ENCODE measurements at places on chromosomes 6 and 20.
A peak's percentile ranks its signal among the peaks of the same experiment; 100 is the strongest.

- DNase-seq: no peak
Measured at GRCh38 chr6:41200296-41200900, 551 bp downstream of the TREML2 start.

DNA sequence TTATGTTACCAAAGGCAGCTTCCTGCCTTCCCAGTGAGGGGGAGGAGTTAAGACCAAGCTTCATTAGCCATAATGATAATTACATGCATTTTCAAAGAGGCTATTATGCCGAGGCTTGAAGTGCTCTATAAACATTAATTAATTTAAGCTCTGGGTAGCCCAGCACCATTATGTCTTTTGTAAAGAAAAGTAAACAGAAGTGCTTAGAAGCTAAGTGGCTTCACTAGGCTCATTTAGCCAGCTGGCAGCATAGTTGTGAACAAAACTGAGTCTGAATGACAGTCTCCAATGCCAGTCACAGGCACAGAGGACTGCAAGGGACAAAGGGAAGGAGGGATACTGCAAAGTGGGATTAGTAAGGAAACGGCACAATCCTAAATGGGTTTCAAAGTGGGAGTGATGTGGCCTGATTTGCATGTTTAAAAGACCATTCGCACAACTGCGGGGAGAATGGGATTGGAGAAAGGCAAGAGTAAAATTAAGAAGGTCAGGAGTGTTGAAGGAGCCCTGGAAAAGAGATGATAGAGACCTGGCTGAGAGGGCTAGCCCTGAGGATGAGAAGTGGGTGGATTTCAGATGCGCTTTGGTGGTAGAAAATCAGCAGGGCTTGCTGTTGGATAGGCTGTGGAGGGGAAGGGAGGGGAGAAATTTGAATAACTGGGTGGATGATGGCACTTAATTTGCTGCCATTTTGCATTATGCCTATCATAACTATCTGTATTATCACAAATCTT is 20.1 kb upstream of the ISM1 start:
- peak; percentile 70 for DNase-seq

GRCh38 chr6:140663094-140663493 is 1288.6 kb upstream of the CITED2 start:
- no peak for DNase-seq

DNA sequence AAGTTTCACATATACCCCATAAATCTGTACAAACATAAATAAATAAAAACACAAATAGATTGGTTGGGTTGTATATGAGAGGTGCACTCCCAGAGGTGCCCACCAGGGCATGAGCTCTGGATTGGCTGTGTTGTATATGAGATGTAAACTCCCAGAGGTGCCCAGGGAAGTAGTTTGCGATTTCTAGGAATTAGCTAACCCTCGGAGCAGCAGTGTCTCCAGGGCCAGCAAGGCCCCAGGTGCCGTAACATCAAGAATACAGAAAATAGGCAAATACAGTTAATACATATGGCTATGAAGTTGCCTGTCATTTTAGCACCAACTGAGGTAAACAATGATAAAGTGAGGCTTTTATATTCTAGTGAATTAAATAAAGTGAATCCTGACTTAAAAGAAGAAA is 5.4 kb upstream of the GINM1 start:
- no peak for DNase-seq
